ENCODE measurements at places on chromosomes 5 and 9.

- no peak for DNase-seq
Observed at GRCh38 chr5:110018509-110018908, 328.8 kb downstream of the MAN2A1 start.

DNA sequence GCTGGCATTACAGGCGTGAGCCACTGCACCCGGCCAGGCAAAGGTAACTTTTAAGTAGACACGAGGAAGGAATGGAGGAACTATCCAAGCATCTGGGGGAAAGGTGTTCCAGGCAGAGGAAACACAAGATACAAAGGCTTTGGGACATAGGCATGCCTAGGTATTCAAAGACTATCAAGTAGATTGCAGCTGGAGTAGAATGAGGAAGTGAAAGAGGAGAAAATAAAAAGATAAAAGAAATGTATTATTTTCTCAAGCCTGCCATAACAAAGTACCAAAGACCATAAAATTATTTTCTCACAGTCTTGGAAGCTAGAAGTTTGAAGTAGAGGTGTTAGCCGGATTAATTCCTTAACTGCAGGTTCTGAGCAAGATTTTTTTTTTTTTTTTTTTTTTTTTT, 39.9 kb upstream of the GRIN3A start:
- DNase-seq: no peak

DNA sequence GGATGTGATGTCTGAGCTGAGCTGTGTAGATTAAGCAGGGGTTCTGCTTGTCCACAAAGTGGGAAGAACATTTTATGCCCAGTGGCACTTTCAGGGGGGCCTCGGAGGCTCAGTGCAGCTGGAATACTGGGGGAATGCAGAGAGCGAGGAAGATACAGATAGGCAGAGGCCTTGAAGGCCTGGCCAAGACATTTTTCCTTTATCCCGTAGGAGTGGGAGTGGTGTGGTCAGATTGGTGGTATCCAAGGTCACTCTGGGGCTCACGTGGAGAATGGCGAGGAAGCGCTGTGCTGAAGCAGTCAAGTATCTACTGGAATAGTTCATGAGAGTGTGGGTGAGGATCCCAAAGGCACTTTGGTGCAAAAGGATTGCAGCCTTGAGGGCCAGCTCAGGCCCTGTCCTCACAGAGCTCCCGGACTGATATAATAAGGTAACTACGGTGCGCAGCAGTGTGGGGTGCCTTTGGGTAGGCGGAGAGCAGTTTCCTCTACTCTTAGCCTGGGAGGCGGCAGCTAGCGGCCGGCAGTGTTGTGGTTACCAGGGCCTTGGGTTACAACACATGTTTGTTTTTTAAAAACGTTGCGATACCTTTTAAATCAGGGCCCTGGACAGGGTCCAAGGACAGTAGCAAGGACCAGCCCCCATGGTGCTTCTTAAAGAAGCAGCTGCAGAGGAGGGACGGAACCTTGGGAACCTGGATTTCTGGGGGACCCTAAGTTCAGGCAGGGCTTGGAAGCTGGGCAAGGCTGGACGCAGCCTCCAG, 10.8 kb upstream of the CCDC69 start:
- DNase-seq: no peak

GRCh38 chr9:82726424-82727276, 336.3 kb downstream of the RASEF start:
- DNase-seq: no peak

- no peak for DNase-seq
Observed at GRCh38 chr5:147751-148150, 43.5 kb upstream of the LRRC14B start.

GRCh38 chr9:34493972-34494535, 28.7 kb downstream of the ENHO start:
- peak; percentile 78 for DNase-seq

DNA sequence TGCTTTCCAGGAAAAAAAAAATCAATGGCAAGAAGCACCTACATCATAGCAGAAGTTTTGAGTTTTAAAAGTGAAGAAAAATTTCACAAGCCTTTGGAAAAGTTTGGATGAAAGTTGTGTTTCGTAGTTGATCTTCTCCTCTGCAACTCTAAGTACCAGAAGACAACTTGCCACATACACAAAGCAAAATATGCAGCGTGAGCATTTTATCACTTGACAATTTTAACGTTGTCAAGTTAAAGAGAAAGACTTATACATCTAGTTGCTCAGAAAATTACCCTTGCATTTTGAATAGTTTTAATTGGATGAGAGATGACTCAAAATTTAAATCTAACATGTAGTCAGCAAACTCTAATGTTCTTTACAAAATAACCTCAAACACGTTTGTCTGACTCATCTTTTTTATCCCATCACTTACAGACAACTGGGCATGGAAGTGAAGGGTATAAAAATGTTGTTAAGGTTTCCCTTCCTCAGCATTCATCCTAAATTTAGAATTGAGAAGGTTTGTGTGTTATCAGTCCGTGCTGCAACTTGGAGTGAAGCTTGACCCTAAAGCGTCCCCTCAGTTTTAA, 213.4 kb downstream of the MARCHF11 start:
- no peak for DNase-seq

DNA sequence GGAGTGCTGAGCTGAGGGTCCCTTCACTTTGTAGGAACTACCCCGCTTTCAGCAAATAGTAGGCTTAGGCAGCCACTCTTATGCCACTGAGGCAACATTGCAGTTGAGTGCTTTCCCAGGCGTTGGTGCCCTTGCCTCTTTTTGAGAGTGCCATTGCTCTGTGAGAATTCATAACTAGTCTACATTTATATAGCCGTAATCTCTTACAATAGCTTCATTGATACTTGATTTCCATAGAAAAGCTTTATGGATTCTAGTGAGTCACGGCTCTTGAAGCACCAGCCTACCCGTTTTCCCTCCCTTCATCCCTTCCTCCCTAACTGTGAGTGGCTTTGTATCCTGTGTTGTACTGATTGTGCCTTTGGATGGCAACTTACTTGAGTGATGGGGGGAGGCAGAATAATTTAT, 283.9 kb downstream of the AOPEP start:
- no peak for DNase-seq

DNA sequence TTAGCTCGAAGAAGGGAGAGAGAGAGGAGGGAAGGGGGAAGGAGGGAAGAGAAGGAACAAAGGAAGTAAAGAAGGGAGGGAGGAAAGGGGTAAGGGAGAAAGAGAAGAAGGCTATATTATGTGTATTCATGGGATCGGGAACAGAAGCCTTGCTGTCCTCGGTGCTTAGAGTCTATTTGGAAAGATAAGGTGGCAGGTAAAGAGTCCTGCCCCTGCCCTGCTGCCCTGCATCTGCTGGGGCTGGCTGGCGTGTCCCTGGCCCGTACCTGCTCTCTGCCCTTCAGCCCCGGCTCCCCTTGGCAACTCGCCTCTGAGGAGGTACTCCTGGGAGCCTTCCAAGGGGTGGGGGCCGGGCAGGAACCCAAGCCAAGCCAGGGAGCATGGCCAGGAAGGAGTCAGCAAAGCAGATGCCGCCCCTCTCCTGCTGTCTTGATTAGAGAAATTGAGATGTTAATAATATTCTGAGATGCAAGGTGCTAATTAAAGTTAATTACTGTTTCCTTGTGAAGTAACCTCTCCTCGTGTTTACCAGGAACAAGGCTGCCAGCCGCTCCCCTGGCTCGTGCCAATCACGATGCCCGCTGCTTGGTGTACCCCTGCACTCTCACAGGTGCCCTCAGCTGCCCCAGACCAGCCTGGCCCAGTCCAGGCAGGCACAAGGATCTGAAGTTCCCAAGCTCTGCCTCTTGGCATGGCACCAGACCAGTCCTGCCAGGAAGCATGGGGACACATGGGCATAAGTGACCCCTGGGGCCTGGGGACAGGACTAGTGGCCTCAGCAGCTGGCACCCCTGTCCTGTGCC, 36.6 kb downstream of the PCDH1 start:
- no peak for DNase-seq

DNA sequence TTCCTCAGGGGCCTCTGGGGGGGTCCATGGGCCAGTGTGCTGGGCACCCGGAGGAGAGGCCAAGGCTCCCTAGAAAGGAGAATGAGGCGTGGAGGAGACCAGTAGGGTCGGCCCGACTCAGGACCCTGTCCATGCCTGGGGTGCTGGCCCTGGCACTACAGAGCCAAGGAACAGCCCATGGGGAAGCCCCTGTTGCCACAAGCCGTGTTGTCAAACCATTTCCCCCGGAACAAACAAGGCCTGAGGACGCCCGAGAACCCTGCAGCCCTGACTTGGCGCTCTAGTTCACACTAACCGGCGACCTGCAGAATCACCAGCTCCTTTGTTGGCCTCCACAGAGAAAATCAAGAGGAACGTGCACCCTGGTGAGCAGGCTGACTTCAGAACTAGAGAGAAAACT, 41.6 kb upstream of the SLC12A7 start:
- DNase-seq: no peak

GRCh38 chr5:93349613-93350012, 231.4 kb downstream of the NR2F1-AS1 start:
- DNase-seq: no peak

DNA sequence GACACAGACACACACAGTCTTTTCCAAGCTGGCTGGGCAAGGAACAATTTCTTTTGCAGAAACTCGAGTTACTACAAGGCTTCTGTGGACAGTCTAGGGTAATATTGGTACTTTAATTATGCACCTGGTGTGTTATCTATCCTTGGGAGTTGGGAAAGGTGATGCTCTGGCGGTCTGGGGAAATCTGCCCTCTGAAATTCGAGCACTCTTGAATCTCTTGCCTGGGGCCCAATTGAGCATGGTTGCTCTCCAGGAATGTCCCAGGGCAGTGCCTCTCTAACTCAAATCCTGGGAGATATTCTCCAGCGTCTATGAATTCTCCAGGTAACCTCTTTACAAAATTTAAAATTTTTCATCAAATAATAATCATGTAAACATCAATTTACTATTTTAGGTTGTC, 69.3 kb downstream of the KCNIP1 start:
- no peak for DNase-seq

DNA sequence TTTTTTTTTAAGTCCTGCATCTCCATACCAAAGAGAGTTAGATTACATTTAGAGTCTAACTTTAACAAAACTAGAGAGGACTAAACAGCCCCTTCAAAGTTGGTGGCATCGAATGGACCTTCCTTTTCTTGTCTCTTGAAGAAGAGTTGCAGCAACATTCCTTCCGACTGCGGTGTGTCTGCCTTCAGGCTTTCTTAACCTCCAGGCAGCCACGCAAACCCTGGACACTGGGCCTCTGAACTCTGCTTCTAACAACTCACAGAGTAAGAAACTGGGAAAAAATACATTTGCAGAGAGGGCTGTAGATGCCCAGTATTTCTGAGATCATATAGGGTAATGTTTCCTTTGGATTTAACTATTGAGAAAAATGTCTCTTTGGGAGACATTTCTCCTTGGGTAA, 120.5 kb upstream of the MAST4 start:
- no peak for DNase-seq

DNA sequence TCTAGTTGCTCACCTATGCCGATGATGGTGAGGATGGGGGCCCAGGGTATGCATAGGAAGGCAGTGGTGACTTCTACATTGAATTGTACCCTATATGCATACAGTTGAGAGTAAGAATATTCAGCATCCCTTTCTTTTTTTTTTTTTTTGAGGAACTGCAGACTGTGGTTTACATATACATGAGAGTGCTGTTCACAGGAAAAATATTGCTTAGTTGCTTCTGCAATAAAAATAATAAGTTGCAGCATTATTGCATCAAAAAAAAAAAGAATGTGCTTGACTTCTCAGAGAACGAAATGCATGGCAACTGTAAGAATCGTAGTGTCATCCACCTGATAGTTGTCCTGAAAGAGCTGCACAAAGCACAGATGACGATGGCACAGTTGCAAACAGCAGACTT, 52.8 kb downstream of the PTCD2 start:
- DNase-seq: no peak

DNA sequence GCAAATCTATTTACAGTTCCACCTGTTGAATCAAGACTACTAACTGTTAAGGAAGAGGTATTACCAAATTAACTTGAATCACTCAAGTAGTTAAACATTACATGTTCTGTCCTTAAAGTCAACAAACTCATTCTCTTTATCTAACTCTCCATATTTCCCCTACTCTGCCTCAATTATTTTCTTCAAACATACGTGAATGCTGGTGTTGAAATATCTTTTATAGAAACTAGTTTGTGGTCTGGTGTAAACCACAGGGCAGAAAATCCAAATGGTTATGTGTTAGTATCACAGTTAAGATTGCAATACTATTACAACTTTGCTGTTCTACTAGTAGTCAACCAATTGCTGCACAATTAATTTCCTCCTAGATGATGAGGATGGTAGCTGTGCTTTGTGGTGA, 603.5 kb downstream of the KCTD16 start:
- DNase-seq: no peak

DNA sequence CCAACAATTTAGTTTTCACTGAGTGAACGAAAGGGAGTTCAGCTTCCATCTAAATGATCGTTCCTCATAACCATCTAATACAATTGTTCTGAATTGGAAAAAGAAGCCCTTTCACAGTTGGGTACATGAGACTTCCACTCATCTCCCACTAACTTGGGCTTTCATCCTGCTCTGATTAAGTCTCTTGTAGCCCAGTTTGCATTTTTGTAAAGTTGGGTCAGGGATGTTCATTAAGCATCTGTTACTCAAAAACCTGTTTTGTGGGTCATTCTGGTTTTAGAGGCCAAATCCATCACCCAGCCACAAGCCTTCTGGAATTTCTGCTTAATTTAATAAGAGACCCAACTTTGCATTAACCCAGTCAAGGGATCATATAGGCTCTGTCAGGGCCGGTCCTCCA, 385.3 kb downstream of the BNC2 start:
- DNase-seq: no peak

- no peak for DNase-seq
Observed at GRCh38 chr5:149609640-149610219, 28.4 kb downstream of the ARHGEF37 start.

- no peak for DNase-seq
Observed at GRCh38 chr5:155381654-155382053, 368.1 kb downstream of the KIF4B start.

- no peak for DNase-seq
Observed at GRCh38 chr5:118016396-118016795, 972.0 kb downstream of the DTWD2 start.

- no peak for DNase-seq
Observed at GRCh38 chr9:125372441-125373226, 111.0 kb downstream of the GAPVD1 start.

- no peak for DNase-seq
Observed at GRCh38 chr5:73975845-73976244, 349.8 kb downstream of the ARHGEF28 start.

- DNase-seq: no peak
Observed at GRCh38 chr5:143195491-143195890, 208.0 kb downstream of the NR3C1 start.

DNA sequence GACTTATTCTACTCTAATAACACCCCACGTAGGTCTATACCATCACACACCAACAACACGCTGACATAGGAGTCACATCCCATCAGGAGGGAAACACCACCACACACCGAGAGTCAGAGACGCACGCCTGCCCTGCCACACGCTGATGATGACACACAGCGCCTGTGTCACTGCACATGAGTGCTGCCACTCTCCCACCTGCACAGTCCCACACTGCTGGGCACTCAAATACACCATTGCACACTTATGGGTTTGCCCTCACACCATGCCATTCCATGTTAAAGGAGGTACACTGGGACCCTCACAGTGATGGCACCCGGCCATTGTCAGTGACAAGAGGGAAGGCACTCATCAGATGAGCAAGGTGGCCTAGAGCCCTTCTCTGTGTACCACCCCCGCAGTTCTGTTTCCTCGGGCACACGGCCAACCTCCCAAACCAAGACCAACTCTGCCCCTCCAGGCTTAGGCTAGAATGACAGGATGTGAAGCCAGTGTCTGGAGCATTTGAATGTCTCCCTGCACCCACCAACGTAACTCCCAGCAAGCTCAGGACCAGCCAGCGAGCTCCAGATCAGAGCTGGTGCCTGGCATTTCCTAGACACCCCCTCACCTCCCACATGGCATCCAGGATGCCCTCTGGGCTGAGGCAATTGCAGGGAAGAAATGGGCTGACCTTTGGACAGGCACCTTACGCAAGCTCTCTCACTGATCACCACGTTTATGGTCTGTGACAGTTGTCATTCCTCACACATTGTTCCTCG, 3.6 kb upstream of the CPLX2 start:
- peak; percentile 65 for DNase-seq
